ENCODE measurements at places on chromosomes 13 and 19.

- H3K4me1 ChIP-seq: no peaks in the 10 kb centered on the region
- no peak for DNase-seq
- no peak overlapping the region for H3K27ac ChIP-seq
- no peak overlapping the region for H3K4me3 ChIP-seq
- H3K36me3 ChIP-seq: no peaks in the 10 kb centered on the region
- no peaks in the 10 kb centered on the region for H3K27me3 ChIP-seq
Observed at GRCh38 chr13:20492641-20493040, 33.0 kb downstream of the CRYL1 start.

DNA sequence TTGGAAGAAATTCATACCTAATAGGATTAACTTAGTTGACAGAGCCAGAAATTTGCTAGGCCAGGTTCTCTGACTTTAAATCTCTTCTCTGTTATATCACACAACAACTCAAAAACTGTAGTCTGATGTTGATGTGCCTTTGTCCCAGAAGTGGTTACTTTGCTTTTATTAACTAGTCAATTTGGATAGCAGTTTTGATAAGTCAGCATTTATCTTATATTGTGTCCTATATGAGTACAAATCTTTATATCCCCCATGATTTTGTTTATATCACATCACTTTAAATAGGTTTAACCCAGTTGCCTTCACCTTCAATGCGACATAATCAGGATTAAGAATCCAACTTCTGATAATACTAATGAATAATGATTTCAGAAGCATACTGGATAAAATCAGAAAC lies 459.3 kb downstream of the GPC6 start:
- H3K4me1 ChIP-seq: no peaks in the 10 kb centered on the region
- no peak for DNase-seq
- H3K4me3 ChIP-seq: no peak overlapping the region
- no peaks in the 10 kb centered on the region for H3K27me3 ChIP-seq
- H3K36me3 ChIP-seq: no peaks in the 10 kb centered on the region

DNA sequence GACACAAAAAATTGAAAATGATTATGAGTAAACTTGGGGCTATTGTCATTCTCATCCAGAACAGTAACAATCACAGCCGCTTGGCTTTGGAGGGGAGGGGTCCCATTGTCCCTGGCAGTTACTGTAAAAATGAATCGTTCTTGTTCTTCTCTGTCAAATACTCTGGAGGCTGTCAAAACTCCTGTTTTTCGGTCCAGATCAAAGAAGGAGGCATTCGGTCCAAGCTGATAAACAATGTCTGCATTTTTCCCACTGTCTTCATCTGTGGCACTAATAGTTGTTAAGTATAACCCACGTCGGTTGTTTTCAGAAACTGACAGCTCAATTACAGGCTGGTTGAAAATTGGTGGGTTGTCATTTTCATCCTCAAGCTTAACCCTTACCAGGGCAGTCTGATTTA lies 3.4 kb downstream of the PCDH9 start:
- no peak overlapping the region for H3K27ac ChIP-seq
- no peak overlapping the region for H3K4me3 ChIP-seq
- peaks cover 14% of the 10 kb centered on the region for H3K4me1 ChIP-seq
- H3K27me3 ChIP-seq: peaks cover 4% of the 10 kb centered on the region
- no peaks in the 10 kb centered on the region for H3K36me3 ChIP-seq
- no peak for DNase-seq

DNA sequence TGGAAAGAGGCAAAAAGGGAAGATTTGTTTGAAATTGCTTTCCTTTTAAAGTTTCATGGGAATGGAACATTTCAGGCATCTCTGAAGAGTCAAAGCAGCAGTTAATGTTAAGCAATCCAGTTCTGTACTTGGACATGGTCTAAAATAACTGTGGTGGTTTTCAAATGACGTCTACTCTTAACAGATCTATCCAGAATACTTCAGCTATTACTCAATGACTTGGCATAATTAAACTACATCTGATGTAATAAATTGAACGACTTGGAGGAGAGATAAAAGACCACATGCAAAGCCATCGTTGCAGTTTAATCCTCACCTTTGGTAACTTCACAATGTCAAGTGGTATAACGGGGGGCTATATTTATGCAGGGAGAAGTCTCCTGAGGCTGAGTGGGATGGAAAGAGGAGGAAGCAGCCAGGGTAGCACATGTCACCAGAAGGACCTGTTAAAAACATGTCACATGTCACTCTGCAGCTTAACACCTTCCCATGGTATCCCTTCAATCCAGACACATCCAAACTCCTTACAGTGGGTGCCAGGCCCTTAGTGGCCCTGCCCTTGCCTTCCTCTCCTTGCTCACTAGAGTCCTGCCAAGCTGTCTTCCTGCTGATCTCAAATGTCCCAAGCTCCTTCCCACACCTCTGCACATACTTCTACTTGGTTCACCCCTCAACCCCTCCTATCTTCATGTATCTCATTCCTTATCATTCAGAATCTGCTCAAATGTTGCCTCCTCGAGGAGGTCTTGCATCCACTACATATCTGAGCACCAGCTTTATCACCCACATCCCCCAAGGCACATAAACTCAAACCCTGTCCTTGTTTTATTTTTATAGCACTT lies 327.8 kb downstream of the SUCLA2 start:
- H3K4me1 ChIP-seq: no peaks in the 10 kb centered on the region
- H3K27ac ChIP-seq: no peak overlapping the region
- DNase-seq: no peak
- H3K36me3 ChIP-seq: no peaks in the 10 kb centered on the region
- H3K27me3 ChIP-seq: no peaks in the 10 kb centered on the region
- no peak overlapping the region for H3K4me3 ChIP-seq

GRCh38 chr19:34236035-34236987 lies 18.0 kb upstream of the GARRE1 start:
- H3K36me3 ChIP-seq: no peaks in the 10 kb centered on the region
- H3K4me3 ChIP-seq: no peak overlapping the region
- H3K4me1 ChIP-seq: peaks cover 5% of the 10 kb centered on the region
- H3K27ac ChIP-seq: no peak overlapping the region
- H3K27me3 ChIP-seq: no peaks in the 10 kb centered on the region

DNA sequence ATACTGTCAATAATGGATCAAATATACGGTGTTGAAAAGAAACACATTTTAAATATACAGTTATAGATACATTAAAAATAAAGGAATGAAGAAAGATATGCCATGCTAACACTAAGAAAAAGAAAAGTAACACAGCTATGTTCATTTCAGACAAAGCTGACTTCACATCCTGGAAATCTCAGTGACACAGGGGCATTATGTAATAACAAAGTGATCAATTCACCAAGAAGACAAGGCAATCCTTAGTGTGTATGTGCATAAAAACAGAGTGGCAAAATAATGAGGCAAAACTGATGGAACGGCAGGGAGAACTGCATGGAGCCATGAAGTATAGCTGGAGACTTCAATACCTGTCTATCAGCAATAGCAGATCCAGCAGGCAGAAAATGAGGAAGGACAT lies 13.1 kb downstream of the ZNF14 start:
- no peaks in the 10 kb centered on the region for H3K4me1 ChIP-seq
- H3K4me3 ChIP-seq: no peak overlapping the region
- H3K27me3 ChIP-seq: no peaks in the 10 kb centered on the region
- H3K27ac ChIP-seq: no peak overlapping the region
- no peak for DNase-seq

GRCh38 chr19:36010402-36010801 lies 1.8 kb upstream of the SYNE4 start:
- no peak overlapping the region for H3K4me3 ChIP-seq
- H3K36me3 ChIP-seq: no peaks in the 10 kb centered on the region
- H3K4me1 ChIP-seq: peaks cover 23% of the 10 kb centered on the region
- H3K27ac ChIP-seq: no peak overlapping the region
- H3K27me3 ChIP-seq: no peaks in the 10 kb centered on the region

- no peaks in the 10 kb centered on the region for H3K27me3 ChIP-seq
- H3K4me3 ChIP-seq: no peak overlapping the region
- no peak for DNase-seq
- no peaks in the 10 kb centered on the region for H3K36me3 ChIP-seq
- H3K4me1 ChIP-seq: peaks cover 18% of the 10 kb centered on the region
Observed at GRCh38 chr19:45161738-45162607, 1.2 kb upstream of the NKPD1 start.

- no peaks in the 10 kb centered on the region for H3K27me3 ChIP-seq
- no peak overlapping the region for H3K4me3 ChIP-seq
- no peaks in the 10 kb centered on the region for H3K36me3 ChIP-seq
- H3K27ac ChIP-seq: no peak overlapping the region
- H3K4me1 ChIP-seq: no peaks in the 10 kb centered on the region
Observed at GRCh38 chr13:54705738-54706137, 1677.1 kb downstream of the OLFM4 start.

DNA sequence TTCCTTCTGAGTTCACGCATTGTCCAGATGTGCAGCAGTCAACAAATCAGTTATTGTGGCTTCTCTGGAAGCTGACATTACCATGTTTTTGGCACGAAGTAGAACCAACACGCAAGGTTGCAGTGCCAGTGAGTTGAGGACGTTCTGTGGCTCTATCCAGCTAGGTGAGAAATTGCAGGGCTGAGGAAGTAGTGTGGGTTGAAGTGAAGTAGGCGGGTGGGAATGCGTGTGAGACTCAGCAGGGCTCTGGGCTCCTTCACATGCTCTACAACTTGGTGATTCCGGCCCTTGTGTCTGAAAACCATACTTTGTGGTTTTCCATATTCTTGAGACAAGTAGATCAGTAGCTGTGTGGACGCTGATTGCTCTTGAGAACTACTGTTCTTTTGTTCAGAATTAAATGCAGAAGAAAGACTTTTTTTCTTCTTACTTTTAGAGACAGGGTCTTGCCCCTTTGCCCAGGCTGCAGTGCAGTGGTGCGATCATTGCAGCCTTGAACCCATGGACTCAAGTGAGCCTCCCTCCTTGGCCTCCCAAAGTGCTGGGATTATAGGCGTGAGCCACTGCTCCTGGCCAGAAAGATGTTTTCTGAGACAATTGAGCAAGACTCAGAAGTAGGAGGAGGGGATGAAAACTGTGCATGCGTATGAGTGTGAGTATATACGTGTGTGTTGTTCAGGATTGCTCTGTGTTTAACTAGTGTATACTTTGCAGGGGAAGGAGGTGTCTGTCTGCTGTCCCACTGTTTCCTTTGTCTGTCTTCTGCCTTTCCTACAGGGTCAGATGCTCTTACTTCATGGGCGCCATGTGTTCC lies 46.2 kb downstream of the GATAD2A start:
- H3K27ac ChIP-seq: peak overlapping the region; percentile 51
- no peaks in the 10 kb centered on the region for H3K36me3 ChIP-seq
- no peaks in the 10 kb centered on the region for H3K27me3 ChIP-seq
- peaks cover 78% of the 10 kb centered on the region for H3K4me1 ChIP-seq
- H3K4me3 ChIP-seq: peak overlapping the region; percentile 36

DNA sequence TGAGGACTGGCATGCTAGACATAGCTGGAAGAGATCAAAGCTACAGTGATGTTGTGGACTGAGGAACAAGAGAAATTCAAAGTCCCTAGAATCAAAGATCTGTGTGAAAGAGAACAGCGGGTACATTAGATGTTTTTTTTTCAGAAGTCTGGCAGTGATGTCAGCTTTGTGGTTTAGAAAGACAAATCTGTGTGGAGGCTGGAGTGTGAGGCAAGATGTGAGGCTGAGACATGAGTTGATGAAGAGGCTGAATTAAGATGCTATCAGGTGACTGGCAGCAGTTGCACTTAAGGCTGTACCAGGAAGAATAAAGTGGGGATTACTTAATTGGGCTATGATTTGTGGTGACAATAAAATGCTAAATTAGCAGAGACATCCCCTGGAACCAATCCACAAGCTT lies 46.5 kb downstream of the DNAJC3 start:
- no peaks in the 10 kb centered on the region for H3K4me1 ChIP-seq
- no peak for DNase-seq
- no peak overlapping the region for H3K4me3 ChIP-seq
- no peak overlapping the region for H3K27ac ChIP-seq
- no peaks in the 10 kb centered on the region for H3K36me3 ChIP-seq

- no peaks in the 10 kb centered on the region for H3K36me3 ChIP-seq
- H3K27me3 ChIP-seq: no peaks in the 10 kb centered on the region
- DNase-seq: no peak
- H3K4me1 ChIP-seq: no peaks in the 10 kb centered on the region
Observed at GRCh38 chr19:33261511-33262189, 36.0 kb upstream of the SLC7A10 start.

- H3K27ac ChIP-seq: no peak overlapping the region
- no peak overlapping the region for H3K4me3 ChIP-seq
- H3K36me3 ChIP-seq: no peaks in the 10 kb centered on the region
Observed at GRCh38 chr19:54430306-54431254, 15.3 kb downstream of the TTYH1 start.

- peaks cover 4% of the 10 kb centered on the region for H3K27me3 ChIP-seq
- peaks cover 16% of the 10 kb centered on the region for H3K4me1 ChIP-seq
- H3K4me3 ChIP-seq: no peak overlapping the region
- peak; percentile 7 for DNase-seq
- H3K27ac ChIP-seq: no peak overlapping the region
Observed at GRCh38 chr19:45860359-45861259, 2.3 kb downstream of the SYMPK start.

DNA sequence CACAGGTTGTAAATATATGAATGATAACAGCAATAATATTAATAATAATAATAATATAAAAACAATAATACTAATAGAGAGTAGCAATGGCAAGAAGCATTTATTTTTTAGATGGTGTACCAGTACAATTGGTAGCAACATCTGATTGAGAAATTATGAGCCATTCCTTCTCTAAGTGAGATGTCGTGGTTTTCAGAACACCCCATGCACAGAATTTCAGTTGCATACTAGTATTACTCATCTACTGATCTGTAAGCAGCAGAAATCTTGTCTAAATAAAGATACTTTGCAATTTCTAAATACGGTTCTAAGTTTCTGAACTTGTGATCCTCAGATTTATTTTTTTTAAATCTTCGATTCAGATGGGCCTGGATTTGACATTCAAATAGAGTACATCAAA lies 788.0 kb upstream of the ATXN8OS start:
- H3K36me3 ChIP-seq: no peaks in the 10 kb centered on the region
- no peaks in the 10 kb centered on the region for H3K4me1 ChIP-seq
- no peaks in the 10 kb centered on the region for H3K27me3 ChIP-seq
- H3K27ac ChIP-seq: no peak overlapping the region

- H3K4me1 ChIP-seq: no peaks in the 10 kb centered on the region
- no peaks in the 10 kb centered on the region for H3K36me3 ChIP-seq
- H3K4me3 ChIP-seq: no peak overlapping the region
Observed at GRCh38 chr13:73556902-73557301, 498.1 kb downstream of the KLF5 start.

DNA sequence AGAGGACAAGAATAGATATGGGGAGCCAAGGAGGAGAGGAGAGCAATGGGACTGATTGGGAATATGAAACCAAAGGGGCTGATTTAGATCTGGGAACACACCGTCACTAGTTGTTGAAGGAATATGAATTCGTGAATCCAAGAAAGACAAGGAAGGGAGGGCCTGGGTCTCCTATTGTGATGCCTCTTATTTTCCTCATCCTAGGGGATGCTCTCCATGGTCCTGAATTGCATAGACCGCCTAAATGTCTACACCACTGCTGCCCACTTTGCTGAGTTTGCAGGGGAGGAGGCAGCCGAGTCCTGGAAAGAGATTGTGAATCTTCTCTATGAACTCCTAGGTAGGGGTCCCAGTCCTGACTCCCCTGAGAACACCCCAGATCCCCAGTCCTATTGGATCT lies 21.5 kb downstream of the RYR1 start:
- no peak for DNase-seq
- no peaks in the 10 kb centered on the region for H3K36me3 ChIP-seq
- no peak overlapping the region for H3K4me3 ChIP-seq
- no peak overlapping the region for H3K27ac ChIP-seq
- no peaks in the 10 kb centered on the region for H3K27me3 ChIP-seq
- no peaks in the 10 kb centered on the region for H3K4me1 ChIP-seq

- no peak overlapping the region for H3K27ac ChIP-seq
- no peak overlapping the region for H3K4me3 ChIP-seq
- DNase-seq: no peak
- H3K4me1 ChIP-seq: no peaks in the 10 kb centered on the region
Observed at GRCh38 chr19:46648961-46649960, 11.7 kb downstream of the DACT3 start.

GRCh38 chr19:56098731-56099568 lies 22.1 kb downstream of the ZNF787 start:
- no peaks in the 10 kb centered on the region for H3K4me1 ChIP-seq
- no peak overlapping the region for H3K4me3 ChIP-seq
- H3K36me3 ChIP-seq: no peaks in the 10 kb centered on the region
- no peak overlapping the region for H3K27ac ChIP-seq

Data from CD8-positive, alpha-beta memory T cell (primary cell).